ENCODE measurements at places on chromosomes 5 and 9.

DNA sequence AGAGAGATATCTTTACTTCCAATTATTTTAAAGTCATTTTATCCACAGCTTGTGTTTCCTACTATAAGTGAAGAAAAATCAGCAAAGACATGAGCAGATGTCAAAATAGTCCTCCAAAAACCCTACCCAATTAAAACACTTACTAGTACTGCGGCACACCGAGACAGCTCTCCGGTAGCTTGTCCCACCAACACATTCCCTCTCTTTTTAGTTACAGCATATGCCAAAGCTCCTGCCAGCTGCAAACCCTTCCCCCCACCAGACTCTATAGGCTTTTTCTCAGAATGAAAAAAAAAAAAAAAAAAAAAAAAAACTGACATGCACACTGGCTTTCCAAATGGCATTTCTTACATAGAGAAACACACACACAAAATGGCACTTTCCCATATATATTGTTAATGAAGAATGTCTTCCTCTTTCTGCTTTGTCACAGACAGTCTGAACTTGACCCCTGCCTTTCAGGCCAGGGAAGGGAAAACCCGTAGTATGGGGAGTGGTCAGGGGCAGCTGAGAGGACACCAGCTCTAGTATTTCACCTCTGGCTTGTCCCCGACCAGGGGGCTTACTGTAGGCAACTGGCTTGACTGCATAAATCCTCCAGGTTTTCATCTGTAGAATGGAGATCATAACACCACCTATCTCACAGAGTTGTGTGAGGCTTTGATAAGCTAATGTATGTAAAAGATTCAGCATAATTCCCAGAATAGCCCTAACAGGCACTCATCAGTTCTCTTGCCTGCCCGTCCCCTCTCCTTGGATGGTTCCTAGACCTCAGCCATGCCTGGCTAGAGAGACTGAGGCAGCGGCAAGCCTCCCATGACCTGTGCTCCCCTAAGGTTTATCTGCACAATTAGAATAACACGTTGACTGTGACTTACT is 233.6 kb downstream of the CRB2 start:
- DNase-seq, result no peak

DNA sequence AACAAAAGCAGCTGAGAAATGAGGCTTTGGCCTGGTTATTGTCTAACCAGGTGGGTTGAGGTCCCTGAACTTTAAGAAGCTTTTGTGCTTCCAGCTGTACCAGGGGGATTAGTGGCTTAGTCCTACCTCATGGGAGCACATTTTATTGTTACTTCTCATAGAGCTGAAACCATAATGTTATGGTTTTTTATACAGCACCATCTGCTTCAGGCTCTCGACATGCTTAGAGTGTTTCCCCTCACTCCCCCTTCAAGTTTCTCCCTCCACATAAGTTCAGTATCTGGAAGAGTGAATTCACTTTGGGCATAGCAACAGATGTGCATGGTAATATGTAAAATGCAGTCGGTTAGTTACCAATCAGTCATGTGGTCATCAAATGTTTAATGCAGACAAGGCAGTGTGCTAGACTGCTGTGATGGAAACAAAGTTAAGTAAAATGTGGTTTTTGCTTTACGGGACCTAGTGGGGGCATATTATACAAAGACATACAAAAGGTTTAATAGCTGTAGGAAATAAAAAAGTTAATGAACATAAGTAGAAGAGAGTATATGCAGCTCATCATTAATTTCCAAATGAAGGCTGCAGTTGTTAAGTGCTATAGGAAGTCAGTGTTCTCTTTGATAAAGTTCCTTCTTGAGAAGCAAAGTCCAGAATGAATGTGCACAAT is 95.9 kb upstream of the SPRY4 start:
- no peak for DNase-seq

DNA sequence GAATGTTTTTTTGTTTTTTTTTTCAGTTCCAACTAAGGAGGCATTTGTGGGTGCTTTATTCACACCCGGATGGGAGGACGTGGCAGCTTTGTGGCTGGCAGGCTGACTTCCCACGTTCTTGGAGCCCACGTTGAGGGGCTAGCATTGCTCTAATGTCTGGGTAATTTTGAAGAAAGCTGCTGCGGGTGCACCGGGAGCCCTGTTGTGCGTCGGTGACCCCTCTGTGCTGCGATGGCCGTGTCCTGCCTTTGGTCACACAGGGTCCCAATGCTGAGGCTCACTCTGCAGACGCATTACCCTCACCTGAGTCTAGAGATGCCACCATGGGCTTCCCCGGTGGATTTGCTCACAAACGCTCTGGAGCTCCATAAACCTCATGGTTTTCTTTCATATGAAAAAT is 34.2 kb downstream of the NDUFS6 start:
- no peak for DNase-seq

DNA sequence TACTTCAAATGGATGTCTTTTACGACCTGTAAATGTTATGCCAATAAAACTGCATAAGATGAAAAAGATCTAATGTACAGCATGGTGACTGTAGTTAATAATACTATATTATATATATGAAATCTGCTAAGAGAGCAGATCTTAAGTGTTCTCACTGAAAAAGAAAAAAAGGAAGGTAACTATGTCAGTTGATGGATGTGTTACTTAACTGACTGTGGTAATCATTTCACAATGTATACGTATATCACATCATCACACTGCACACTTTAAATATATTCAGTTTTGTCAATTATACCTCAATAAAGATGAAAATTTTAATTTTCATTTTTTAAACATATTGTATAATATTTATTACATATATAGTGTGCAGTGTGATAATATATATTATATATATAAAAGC is 31.9 kb downstream of the THBS4 start:
- DNase-seq, result no peak

DNA sequence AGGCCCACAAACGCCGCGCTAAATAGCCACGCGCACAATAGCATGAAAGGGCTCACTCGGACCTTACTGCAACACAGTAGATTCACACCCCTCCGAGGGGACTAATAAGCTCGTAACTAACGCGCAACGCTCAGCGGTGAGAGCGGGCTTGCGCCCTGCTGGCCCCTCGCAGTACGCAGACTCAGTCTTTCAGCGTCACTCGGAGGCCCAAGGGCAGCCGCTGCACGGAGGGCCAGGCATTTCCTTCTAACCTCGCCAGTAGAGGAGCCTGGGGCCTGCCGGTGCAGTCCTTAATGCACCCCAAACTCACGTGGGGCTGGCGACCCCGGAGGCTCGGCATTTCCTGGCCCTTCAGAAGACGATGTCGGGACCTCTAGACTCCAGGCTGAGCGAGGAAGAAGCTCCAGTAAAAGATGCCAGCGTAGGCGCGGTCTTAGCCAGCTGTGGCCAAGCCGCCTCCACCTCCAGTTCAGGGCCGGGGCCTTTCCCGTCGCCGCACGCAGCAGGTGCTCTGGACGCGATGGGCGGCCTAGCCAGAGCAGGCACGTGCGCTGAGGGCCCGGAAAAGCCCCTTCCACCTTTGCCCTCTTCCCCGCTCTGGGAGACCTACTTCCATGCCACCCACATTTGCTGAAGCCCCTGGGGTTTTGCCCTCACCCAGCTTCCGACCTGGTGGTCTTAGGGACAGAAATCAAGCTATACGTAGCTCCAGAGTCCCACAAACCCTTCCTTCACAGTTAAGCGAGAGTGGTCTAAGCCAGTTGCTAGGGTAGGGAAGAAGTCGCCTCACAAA is 38.3 kb upstream of the TIFAB start:
- no peak for DNase-seq

GRCh38 chr5:9622971-9623421 is 7.2 kb downstream of the TAS2R1 start:
- no peak for DNase-seq

DNA sequence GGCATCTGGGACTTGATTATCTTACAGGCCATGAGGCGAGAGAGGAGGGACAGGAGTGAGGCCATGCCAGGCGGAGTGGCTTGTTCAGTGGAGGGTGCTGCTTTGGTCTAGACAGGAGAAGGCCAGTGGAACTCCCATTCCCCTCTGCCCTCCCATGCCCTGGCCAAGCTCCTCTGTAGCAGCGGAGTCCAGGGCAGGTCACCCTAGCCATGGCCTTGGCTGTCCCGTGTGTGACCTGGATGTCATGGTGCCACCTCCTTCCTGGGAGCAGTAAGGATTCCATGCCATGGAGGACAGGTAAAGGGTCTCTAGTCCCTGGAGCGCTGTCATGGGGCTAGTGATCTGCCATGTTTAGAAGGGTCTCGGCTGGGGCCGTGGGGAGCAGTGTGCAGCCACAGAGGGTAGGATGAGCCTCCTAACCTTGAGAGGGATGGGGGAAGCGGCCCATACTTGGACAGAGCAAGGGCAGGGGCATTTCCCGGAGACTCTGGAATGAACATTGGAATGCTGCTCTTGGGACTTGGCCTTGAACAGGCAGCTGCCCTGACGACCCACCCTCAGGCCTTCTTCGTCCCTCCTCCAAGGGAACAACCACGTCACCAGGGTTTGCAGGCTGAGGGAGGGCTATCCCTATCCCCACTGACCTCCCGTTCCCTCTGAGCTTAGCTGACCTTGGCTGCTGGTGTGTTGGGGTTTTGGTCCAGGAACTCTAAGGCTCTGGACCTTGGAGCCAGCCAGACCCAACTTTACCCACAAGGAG is 100.4 kb downstream of the DAB2IP start:
- DNase-seq, result no peak

- no peak for DNase-seq
Measured at GRCh38 chr9:23232831-23233230, 593.2 kb downstream of the ELAVL2 start.

DNA sequence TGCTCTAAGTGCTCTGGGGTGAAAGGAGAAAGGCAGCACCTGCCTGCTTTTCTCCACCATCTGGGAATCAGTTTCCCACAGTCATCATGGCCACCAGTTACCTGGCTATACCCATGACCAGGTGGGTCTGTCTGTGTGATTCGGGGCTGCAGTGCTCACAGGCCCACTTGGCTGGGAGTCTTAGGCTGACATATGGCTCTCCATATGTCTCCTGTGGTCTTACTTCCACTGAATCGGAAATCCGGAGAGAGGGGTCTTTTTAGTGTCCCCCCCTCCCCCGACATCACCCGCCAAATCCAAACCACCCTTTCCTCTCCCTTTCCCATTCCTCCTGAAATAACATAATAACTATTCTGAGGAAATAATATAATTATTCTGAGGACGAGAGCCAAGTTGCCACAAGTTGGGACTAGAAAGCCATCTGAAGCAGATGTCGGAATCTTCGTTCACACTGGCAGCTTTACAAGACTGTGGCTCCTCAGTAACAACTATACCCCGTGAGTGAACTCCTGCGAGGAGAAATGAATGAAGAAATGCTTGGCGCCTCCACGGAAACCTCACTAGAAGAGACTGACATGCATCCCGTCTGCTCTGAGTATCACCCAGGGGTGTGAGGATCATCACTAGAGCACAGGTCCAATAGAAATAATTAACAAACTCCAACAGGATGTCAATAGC is 143.4 kb downstream of the MYO10 start:
- no peak for DNase-seq

GRCh38 chr9:36101916-36102741 is 34.4 kb upstream of the GLIPR2 start:
- DNase-seq, result no peak

DNA sequence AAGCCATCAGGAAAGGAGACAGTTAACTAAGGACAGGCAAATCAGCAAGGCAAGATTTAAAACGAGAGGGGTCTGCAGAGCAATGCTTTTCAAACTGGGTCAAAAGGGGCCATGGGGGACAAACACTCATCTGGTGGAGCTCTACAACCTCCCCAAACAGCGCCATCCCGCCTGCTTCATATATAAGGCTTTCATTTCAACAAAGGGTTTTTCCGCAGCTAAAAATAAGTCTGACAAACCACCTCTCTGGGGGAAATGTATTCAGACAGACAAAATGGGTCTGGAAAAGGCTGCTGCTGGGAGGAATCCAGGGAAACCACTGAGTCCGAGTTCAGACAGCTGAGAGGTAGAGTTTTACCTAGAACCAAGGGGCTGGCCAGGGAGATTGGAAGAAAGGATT is 8.3 kb upstream of the SEPTIN8 start:
- DNase-seq, result no peak

DNA sequence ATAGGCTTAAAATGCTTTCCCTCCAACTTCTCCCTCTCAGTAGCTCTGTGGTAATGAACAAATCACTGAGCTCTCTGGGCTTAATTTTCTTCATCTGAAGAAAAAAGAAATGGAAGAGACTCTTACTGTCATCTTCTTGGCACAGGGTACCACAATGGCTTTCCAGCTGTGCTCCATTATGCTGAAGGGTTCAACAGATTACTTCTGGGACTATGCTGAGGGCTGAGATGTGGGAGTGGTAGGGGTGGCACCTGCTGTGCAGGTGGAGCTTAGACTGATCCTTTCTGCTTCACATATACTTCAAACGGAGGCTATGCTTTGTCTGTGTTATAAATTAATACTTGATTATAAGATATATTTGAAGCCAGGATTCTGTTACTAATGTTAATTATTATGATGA is 840.2 kb upstream of the C9orf72 start:
- no peak for DNase-seq

DNA sequence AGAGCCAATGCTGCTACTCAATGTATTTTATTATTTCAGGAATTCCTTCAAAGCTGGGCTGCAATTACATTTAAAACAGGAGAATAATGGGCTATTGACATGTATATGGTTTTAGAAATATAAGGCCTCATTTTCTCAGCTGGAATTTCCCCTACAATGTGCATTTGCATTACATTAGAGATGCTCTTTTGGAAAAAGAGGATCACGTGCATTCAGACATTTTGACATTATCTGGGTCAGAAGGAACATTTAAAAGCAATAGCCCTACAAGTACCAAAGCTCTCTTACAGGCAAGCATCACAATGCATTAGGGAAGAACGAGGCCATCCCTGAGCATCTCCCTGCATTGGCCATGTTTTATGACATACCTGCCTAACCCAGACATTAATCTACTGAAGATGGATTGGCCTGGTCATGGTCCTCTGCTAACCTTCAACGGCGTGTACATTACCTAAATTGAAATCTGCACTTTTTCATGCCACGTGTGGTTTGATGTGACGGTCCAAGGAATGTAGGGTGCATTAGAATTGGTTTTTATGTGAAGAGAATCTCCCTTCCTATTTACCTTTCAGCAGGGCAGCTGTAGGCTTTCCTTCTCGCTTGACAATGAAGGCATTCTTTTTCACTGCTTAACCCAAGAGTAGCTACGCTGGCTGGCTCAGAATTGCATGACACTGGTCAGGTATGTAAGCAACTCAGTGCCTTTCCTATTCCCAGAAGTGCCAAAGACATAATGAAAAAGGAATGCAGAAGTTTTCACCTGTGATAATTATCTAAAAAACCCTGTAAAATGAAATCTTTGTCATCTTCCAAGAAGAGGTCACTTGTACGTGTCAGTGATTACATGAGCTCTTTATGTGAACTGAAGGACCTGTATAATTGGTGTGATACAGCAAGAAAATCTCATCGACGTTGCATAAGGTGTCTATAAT is 212.3 kb upstream of the MPDZ start:
- DNase-seq, result no peak

DNA sequence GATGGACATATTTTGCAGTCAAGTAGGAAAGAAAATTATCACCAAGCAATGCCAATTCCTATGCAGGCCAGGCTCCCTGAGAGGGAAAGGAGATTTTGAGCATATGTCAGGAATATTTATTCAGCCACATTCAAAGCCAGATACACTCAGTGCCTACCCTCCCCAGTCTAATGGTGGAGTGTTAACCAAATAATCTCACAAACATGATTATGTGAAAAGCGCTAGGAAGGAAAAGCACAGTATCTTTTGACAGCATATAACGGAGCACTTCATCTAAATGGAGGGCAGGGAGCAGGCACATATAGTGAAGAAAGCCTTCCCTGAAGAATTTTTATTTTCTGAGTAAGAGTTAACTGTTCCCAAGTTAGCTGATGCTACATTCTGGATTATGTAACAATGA is 80.3 kb upstream of the SLC30A5 start:
- DNase-seq, result no peak

- DNase-seq, result no peak
Measured at GRCh38 chr5:107652839-107653607, 17.7 kb downstream of the EFNA5 start.

GRCh38 chr5:99460701-99461100 is 531.9 kb upstream of the CHD1 start:
- DNase-seq, result no peak
